ENCODE measurements at places on chromosomes 4 and X. TPM values are rescaled to one million over a fixed set of nuclear protein-coding genes. Genes with fewer than 3 reads are reported as not detected.

Gene FABP2
- not detected for total RNA-seq

Gene F8A2
- not detected for total RNA-seq

Gene NHS
- total RNA-seq = 9.6 TPM

Gene PCDH7
- not detected for total RNA-seq

Gene ZNF711
- total RNA-seq = 0.11 TPM

Gene UCHL1
- 0.83 TPM for total RNA-seq

Gene RASSF6
- not detected for total RNA-seq

Gene CT45A5
- not detected for total RNA-seq

Gene GAGE12H
- not detected for total RNA-seq

Gene FAAH2
- 2.4 TPM for total RNA-seq

Gene EFHC2
- 0.18 TPM for total RNA-seq

Gene SCLT1
- total RNA-seq = 20.6 TPM

Gene ALPK1
- total RNA-seq = 2.5 TPM

Gene BDH2
- 11.4 TPM for total RNA-seq

Gene TMSB15C
- total RNA-seq = 3.3 TPM

Gene PDHA1
- 265 TPM for total RNA-seq

Gene CLNK
- 0.11 TPM for total RNA-seq

Gene GPR82
- total RNA-seq = 0.89 TPM

Gene TRAM1L1
- total RNA-seq = not detected

Gene CSAG3
- not detected for total RNA-seq

Gene COX7B2
- not detected for total RNA-seq

Gene MAGEC3
- not detected for total RNA-seq

Gene ZNF182
- 6.9 TPM for total RNA-seq

All from CD8-positive, alpha-beta memory T cell (primary cell).